ENCODE measurements at places on chromosomes 6 and 20. TPM values are rescaled to one million over a fixed set of nuclear protein-coding genes. Genes with fewer than 3 reads are reported as not detected.
A peak's percentile ranks its signal among the peaks of the same experiment; 100 is the strongest.

GRCh38 chr20:63934271-63935068 lies 21.7 kb downstream of the UCKL1 start:
- H3K4me3 ChIP-seq, result no peak overlapping the region
- H3K4me1 ChIP-seq, result peaks cover 2% of the 10 kb centered on the region
- H3K27me3 ChIP-seq, result no peaks in the 10 kb centered on the region
- peaks cover 15% of the 10 kb centered on the region for H3K36me3 ChIP-seq
- DNase-seq, result no peak

- H3K4me1 ChIP-seq, result peaks cover 62% of the 10 kb centered on the region
- peaks cover 49% of the 10 kb centered on the region for H3K36me3 ChIP-seq
- peak overlapping the region; percentile 95 for H3K4me3 ChIP-seq
- no peaks in the 10 kb centered on the region for H3K27me3 ChIP-seq
- H3K27ac ChIP-seq, result peak overlapping the region; percentile 26
These were observed 4.7 kb downstream of the HLA-B start for GRCh38 chr6:31352310-31352682.

Gene TTK
- 36.0 TPM for total RNA-seq

Gene GTSF1L
- not detected for total RNA-seq

- H3K4me1 ChIP-seq, result peaks cover 98% of the 10 kb centered on the region
- peak overlapping the region; percentile 91 for H3K27ac ChIP-seq
- DNase-seq, result no peak
- H3K27me3 ChIP-seq, result no peaks in the 10 kb centered on the region
- H3K36me3 ChIP-seq, result peaks cover 10% of the 10 kb centered on the region
These were observed 9.5 kb downstream of the NT5E start for GRCh38 chr6:85459224-85459901.
